NCI-H524 (cell line): ENCODE measurements at places on chromosomes 7 and 10.

GRCh38 chr10:308572-309085, 173.4 kb downstream of the ZMYND11 start:
- no peak for DNase-seq

DNA sequence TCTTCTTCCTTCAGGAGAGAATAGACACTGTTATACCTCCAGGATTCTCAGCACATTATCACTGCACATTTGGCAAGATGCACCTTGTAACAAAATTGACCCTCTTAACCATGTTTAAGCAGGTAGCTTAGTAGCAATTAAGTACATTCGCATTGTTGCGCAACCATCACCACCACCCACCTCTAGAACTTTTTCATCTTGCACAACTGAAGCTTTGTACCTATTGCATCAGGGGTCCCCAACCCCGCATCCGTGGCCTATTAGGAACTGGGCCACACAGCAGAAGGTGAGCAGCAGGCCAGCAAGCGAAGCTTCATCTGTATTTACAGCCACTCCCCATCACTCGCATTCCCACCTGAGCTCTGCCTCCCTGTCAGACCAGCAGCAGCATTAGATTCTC, 29.9 kb upstream of the SMURF1 start:
- no peak for DNase-seq

- DNase-seq: no peak
Observed at GRCh38 chr7:106966121-106966520, 78.4 kb upstream of the PRKAR2B start.

DNA sequence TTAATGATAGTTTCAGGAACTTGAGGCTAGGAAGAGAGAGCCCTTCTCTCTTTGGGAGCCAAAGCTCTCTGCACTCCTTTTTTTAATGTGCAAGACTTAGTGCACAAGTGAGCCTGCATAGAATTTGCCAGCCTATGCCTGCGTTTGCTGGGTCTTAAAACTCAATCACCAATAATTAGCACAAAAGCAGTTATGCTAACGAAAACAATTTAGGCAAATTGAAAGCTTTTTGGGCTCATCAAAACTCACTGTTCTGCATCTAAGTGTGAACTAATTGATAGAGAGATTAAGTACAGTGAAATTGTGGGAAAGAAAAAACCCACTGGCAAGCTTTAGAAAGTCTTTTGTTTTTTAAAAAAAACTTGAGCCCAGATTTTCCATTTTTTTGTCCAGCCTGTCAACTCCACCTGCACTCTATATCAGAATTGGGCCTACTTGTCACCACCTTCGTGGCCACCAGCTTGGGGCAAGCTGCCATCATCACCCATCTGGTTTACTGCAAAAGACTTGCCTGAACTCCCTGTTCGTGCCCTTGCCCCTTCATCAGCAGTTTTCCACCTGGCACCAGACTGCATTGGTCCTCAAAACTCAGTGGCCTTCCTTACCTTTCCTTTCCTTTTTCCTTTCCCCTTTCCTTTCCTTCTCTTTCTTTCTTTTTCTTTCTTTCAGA, 37.8 kb downstream of the CRHR2 start:
- no peak for DNase-seq

DNA sequence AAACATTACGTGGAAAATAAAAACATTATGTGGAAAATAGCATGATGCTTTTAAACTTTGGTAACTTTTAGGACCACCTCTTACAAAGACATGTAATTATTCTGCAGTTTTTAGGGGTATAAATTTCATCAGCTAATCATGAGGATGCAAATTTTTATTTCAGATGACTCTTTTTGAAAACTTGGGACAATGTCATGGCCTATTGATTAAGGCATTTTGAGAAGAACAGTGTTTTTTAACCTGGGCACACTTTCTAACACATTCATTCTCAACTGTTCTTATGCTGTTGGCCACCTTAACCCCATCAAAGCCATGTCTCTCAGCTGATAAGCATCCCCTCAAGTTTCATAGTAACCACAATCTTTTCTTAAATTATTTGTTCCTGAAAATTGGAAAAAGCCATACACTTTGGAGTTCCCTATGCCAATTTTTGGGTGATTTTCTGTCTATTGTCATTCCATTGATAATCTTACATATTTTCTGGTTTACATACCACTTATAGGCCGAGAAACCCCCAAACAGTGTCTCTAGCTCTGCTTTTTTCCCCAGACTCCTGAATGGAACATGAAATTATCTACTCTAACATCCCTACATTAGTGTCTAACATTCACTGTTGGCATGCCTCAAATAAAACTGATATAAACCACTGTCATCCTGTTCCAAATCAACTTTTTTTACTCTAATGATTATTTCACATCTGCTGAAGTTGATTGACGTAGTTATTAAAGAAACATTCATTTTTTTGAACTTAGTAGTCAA, 14.6 kb downstream of the AKR1C3 start:
- no peak for DNase-seq

GRCh38 chr7:155983176-155983815, 171.0 kb upstream of the SHH start:
- DNase-seq: no peak

GRCh38 chr10:107826171-107826570, 661.7 kb upstream of the SORCS1 start:
- DNase-seq: no peak

DNA sequence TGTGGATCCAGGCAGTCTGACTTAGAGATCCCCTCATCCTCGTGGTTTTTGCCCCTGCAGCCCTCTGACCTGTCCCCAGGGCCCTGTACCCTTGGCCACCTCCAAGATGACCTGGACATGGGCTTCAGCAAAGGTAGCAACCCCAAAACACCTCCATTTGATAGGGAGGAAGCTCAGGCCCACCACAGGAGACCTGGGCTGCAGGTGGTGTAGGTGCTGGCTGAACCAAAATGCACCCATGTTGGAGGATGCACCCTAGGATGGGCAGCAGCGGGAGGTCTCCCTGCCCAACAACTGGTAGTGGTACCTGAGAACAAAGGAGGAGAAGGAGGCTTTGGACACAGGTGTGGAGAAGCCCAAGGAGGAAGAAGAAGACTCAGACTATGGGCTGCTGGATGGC, 188.7 kb downstream of the ZNF716 start:
- no peak for DNase-seq

DNA sequence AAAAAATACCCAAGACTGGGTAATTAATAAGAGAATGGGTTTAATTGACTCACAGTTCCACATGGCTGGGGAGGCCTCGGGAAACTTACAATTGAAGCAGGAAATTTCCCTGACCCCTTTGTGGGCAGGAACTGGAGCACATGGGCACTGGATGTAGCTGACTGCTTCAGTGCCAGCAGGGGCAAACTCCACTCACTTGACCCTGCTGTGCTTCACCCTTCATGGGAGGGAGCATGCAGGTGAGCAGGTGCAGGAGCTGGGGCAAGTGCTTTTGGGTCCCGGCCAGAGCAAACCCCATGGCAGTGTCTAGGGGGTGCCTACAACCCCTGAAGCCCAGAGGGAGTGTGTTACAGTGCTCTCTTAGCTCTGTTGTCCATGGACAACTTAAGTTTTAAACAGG, 132.6 kb downstream of the AKR1D1 start:
- no peak for DNase-seq

DNA sequence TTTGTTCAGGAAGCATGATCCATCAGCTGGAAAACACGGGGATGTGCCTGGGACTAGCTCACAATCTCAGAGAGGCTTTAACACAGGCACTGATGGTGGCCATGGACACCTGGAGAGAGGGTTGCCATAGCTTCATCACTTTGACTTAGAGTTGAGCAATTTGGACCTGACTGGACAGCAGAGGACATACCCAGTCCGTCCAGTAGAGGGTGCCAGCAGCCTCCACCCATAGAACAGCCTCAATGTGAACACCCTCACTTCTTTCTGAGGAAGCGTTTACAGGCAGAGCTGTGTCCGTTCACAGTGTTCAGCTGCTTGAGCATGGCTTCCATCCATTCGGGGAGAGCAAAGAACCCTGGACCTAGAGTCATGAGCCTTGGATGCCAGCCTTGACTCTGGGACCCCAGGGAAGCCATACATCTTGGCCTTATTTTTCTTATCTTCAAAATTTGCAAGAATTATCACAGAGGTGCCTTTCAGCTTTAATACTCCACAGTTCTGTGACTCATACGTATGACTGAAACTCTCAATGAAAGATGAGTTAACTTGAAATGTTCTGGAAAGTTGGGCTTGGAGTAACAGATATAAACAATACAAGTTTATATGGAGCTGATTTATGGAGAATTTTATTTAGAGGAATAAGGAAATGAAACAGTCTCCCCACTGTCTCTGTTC, 302.9 kb upstream of the PODXL start:
- peak; percentile 66 for DNase-seq

DNA sequence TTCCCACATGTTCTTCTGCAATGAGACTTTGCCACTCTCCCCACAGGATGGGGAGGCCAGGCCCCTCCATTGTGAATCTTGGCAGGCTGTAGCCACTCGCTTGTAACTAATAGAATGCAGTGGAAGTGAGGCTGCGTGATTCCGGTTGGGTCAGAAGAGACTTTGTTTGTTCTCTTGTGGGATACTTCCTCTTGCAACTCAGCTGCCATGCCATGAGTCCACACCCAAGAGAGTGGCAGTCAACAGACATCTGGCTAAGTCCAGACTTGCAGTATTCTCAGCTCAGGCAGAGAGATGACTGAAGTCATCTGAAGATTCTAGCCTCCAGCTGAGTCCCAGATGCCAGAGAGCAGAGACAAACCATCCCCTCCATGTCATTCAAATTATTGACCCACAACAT, 153.4 kb upstream of the GDF10 start:
- DNase-seq: no peak

DNA sequence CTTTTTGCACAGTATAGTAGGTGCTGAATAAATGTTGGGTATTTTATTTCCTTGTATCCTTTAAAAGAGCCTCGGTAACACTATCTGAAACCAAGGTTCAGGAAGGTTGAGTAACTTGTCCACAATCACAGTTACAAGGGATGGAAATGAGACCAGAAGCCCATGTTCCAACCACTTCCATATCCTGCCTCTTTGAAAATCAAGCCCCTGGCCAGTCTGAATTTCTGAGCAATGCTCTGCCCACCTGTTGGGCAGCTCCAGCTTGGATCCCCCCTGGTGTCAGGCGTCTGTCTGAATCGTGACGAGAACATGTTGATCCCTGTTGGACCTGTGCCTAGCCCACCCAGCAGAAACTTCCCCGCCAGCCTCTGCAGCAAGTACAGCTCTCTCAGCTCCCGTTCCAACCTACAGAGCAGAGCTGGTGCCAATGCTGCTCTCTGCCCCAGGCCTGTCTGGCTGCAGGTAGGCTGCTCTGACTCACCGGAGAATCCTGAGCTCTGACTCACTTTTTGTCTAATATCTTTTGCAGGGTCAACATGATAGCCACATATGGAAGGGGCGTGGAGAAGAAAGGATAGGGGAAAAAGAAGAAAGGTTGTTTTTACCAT, 595.5 kb downstream of the INHBA start:
- no peak for DNase-seq

DNA sequence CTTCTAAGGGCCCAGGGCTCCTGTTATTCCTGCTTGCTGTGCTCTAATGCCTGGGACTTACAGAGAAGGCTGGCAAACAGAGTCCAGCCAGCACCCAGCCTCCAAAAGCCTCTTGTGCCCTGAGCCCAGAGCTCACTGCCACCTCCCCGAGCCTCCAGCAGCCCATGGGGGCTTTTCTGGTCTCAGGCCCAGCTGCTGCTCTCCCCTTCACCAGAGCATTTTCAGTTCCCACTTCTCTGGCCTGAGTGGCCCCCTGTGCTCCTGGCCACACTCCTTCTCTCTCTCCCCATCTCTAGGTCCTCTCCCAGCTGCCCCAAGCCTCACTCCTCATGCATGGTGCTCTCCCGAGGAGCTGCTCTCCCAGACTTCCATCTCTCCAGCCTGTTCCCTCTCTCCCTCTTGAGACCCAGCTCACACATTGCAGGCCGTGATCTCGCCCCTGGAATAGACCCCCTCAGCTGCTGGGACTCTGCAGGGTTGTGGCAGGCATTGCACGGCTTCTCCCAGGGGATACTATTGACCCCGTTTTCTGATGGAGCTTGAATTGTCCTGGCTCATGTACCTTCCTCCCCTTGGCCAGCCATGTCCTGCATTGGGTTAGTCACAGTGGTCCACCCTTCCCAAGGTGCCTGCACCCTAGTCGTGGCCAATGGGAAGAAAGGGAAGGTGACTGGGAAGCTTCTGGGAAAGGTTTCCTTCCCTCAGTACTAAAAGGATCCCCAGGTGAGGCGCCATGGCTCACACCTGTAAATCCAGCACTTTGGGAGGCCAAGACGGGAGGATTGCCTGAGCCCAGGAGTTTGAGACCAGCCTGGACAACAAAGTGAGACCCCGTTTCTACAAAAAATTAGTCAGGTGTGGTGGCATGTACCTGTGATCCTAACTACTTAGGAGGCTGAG, 9.0 kb upstream of the RASSF4 start:
- no peak for DNase-seq

DNA sequence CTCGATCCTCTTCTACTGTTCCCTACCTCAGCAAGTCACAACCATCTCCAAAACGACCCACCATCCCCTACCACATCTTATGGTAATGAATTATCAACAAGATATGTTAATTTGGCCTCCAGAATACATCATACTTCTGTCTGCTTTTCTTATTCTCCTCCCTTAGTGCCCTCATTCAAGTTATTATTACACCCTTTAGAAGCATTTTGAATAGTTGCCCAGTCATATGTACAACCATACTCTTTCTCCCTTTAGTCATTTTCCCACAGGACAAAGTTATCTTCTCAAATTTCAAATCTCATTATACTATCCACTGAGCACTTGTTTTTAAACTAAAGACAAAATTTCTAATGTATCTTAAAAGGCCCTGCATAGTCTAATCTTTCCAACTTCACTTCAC, 71.0 kb downstream of the GNAT3 start:
- DNase-seq: no peak

DNA sequence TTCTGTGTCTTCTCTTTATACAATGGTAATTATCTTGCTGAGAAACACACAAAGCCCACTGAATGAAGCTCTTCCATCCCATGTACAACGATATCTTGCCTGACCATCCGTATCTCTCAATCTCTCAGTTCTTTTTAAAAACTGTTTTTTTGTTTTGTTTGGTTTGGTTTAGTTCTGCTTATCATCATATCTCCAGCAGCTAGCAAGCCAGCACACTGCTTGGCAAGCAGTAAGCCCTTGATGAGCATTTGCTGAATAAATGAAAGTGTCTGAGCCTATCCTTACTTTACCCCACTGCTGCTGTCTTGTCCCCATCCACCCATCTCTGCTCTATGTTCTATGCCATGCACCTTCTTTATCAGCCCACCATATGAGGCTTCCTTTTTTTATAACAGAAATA, 34.2 kb downstream of the ITGB1 start:
- no peak for DNase-seq

- no peak for DNase-seq
Observed at GRCh38 chr10:30445711-30446110, 11.7 kb downstream of the MAP3K8 start.

DNA sequence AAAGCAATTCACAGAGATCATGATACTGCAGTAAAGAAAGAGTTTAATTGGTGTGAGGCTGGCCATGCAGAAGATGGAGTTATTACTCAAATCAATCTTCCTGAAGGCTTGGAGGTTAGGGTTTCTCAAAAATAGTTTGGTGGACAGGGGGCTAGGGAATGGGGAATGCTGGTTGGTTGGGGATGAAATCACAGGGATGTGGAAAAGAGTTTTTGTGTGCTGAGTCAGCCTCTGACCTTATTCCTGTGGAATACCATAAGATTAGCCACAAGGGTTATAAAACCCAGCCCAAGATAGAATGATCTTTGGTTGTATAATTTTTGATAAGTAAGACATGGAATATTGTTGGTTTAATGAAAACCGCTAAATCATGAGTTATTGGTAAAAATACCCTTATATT, 764.3 kb downstream of the TYW1 start:
- DNase-seq: no peak

GRCh38 chr7:157043745-157044144, 33.3 kb upstream of the MNX1 start:
- DNase-seq: no peak

- DNase-seq: no peak
Observed at GRCh38 chr7:36597090-36597773, 127.1 kb downstream of the AOAH start.
